ENCODE measurements at places on chromosomes 6 and 20.

DNA sequence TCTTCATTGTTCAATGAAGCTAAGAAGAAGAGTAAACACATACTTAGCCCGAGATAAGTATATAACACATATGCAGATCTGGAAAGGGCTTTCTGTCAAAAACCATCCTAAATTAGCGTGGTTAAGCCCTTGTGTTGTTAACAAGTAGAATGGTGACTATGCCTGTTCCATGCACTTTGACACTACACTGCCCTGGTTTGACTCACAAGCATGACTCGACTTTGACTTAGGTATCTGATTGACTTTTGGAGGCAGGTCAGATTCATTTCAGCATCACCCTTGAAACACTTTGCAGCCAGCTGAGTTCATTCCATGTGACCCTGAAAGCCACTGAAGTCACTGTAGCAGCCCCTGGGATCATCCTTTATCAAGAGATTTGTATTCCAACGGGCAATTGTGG is 239.8 kb downstream of the TBX18 start:
- no peak for DNase-seq

GRCh38 chr6:93165850-93166430 is 253.4 kb downstream of the EPHA7 start:
- DNase-seq: no peak

GRCh38 chr20:4083098-4083865 is 67.9 kb upstream of the RNF24 start:
- no peak for DNase-seq

- no peak for DNase-seq
Observed at GRCh38 chr20:382291-383115, 1.9 kb downstream of the TRIB3 start.

- DNase-seq: no peak
Observed at GRCh38 chr20:50817776-50818172, 22.9 kb downstream of the BCAS4 start.

DNA sequence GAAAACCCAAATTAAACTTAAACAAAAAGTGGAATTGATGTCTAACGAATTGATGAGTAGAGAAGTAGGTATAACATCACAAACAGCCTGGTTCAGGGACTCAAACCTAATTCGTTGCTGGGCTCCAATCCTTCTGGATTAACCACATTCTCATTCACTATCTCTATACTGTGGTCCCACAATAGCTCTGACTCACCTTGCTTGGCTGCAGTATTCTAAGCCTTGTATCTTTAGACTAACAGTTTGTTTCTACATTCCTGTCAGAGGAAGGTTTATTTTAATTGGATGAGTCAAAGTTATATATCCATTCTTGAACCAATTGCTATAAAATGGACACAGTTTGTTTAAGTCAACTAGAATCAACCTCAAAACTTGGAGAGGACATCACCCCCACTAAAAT is 530.5 kb upstream of the PTCHD4 start:
- DNase-seq: no peak

DNA sequence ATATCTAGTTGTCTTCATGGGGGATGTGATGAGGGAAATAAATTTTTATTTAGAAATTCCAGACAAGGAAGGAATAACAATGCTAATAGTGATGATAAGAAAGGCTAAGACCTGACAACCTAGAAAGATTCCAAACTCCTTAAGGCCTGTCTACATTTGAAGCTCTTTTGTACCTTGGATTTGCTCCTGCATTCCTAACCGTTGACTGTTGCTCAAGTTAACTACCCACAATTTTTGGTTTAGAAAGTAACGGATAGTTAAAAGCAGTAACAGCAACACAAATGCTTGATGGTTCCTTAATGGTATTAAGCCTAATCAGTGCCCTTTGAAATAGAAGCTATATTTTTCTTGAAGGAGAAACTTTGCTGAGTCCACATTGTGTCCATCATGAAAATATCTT is 52.9 kb downstream of the TRMT11 start:
- DNase-seq: no peak

GRCh38 chr6:11744101-11744500 is 34.5 kb downstream of the ADTRP start:
- no peak for DNase-seq

DNA sequence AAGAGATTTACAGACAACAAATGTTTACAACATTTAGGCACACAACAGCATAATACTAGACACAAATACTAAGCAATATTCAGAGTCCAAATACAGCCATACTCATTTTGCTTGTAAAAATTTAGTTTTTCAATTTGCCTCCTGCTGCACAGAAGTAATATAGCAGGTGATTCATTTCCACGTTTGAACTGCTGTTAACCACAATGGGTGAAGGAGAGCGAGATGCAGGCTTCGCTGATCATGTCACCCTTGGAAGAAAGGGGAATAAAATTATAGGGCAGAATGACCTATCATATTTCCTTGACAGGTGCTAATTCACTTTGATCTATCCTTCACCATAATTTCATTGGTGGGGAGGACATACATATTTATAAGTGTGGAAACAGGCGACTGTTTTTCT is 643.8 kb upstream of the AGPAT4 start:
- DNase-seq: no peak

- DNase-seq: no peak
Observed at GRCh38 chr6:107510108-107510507, 20.2 kb downstream of the SOBP start.

GRCh38 chr20:6000871-6001270 is 50.4 kb downstream of the MCM8 start:
- DNase-seq: no peak

- DNase-seq: no peak
Observed at GRCh38 chr6:144131248-144131709, 19.0 kb upstream of the STX11 start.

GRCh38 chr6:146950351-146950835 is 253.8 kb upstream of the STXBP5 start:
- DNase-seq: no peak

GRCh38 chr6:150600301-150601017 is 774 bp downstream of the PLEKHG1 start:
- DNase-seq: peak; percentile 44

DNA sequence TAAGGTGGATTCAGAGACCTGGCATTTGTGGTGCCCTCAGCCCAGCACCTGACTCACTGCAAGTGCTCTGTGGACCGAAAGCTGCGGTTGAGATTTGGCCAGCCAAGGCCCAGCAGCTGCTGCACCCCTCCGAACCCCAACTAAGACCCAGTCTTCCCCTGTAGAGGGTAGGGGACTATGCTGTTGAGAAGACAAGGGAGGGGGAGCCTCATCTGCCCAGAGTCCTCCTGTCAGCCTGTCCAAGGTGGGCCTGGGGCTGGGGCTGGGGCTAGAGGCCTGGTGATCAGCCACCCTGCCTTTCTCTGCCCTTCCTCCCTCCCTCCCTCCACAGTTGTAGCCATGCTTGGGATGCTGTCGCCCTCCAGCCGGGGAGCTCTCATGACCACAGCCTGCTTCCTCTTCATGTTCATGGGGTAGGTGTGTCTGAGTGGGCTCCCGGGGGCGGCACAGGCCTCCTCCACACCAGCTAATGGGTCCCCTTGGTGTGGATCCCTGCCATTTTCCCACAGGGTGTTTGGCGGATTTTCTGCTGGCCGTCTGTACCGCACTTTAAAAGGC is 40.9 kb downstream of the TM9SF4 start:
- DNase-seq: no peak

DNA sequence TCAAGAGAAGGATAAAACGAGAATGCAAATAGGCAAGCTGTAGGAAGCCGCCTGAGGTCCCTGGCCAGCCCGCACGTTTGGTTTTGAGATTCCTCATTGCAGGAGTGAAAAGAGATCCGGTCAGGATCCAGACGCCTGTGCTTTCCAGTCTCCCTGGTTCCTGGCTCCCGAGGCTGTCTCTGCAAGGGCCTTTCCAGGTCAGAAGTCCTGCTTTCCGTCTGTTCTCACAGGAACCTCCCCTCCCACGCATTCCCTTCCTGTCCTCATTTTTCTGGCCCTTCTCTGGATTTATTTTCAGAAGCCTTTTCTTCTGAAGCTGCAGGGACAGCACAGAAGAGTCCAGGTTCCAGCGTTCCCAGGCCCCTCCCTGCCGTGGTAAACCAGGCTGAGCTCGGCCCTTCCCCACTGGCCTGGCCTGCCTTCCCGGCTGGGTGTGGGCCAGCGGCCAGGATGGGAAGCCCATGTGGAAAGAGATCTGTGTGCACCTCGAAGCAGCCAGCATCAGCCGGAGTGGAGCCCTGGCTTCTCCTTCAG is 54.0 kb downstream of the TMEM242 start:
- no peak for DNase-seq

DNA sequence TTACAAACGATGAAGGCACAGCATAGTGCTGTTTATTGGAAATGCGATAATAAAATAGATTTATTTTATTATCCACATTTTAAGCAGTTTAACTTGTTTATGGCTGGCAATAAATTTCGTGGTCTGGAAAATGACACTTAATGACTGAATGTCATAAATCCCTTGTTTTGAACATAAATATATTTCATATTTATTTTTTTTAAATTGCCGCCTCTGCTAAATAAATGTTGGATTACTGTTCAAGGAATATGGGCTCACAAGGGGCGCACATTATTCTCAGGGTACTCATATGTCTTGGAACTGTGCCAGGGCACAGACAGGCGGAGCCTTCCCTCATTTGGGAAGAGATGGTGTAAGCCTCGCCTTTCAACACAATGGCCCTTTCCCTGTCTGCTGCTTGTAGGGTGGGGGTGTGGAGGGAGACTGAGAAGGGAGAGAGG is 134.3 kb downstream of the PXDC1 start:
- no peak for DNase-seq

- DNase-seq: no peak
Observed at GRCh38 chr6:168920289-168920688, 333.4 kb downstream of the THBS2 start.

Data from activated CD4-positive, alpha-beta T cell treated with anti-CD3 and anti-CD28 coated beads, Interleukin-2, amount 50 U/mL, for 4 hours (primary cell).